HL-60 (cell line): ENCODE measurements at places on chromosomes 4 and X.

- DNase-seq, result peak; percentile 3
Measured at GRCh38 chrX:44989995-44990770, 117.2 kb downstream of the KDM6A start.

GRCh38 chr4:162117051-162117450, 46.7 kb downstream of the FSTL5 start:
- DNase-seq, result no peak

- DNase-seq, result no peak
Measured at GRCh38 chr4:55159851-55160250, 34.5 kb upstream of the KDR start.

- no peak for DNase-seq
Measured at GRCh38 chrX:32673193-32673592, 538.2 kb downstream of the DMD start.

DNA sequence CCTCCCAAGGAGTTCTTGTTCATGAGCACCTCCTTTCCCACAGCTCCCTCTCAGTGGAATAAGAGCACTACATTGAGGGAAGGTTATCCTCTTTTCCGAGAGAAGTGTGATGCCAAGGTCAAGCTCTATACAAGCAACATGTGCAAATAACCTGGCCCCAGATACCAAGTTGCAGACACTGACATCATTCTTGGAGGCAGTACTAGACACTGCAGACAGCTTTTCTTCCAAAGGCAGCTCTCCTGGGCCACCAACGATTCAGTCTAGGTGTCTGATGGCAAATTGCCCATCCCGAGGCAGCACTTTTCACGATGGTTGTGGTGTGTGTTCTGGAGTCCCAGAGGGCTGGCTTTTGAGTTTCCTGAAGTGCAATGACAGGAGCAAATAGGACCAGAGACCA, 384.9 kb downstream of the TLL1 start:
- no peak for DNase-seq

DNA sequence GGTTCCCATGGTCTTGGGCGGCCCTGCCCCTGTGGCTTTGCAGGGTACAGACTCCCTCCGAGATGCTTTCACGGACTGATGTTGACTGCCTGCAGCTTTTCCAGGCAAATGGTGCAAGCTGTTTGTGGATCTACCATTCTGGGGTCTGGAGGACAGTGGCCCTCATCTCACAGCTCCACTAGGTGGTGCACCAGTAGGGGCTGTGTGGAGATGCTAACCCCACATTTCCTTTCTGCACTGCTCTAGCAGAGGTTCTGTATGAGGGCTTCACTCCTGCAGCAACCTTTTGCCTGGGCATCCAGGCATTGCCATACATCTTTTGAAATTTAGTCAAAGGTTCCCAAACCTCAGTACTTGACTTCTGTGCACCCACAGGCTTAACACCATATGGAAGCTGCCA, 176.1 kb downstream of the DCAF12L1 start:
- DNase-seq, result no peak

DNA sequence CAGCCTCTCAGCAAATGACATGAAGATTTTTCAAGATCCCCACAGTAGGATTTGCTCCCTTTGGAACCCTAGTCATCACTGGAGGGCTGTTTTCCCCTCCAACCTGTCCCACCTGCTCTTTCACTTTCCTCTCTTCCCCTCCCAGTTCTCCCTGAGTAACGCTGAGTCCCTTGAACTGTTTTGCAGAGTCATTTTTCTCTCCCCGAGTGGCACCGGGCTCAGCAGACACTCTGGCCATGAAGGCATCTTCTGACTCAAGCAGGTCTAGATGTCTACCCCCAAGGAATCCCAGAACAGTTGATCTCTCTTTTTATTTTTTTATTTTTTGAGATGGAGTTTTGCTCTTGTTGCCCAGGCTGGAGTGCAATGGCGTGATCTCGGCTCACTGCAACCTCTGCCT, 52.2 kb downstream of the HTRA3 start:
- no peak for DNase-seq

DNA sequence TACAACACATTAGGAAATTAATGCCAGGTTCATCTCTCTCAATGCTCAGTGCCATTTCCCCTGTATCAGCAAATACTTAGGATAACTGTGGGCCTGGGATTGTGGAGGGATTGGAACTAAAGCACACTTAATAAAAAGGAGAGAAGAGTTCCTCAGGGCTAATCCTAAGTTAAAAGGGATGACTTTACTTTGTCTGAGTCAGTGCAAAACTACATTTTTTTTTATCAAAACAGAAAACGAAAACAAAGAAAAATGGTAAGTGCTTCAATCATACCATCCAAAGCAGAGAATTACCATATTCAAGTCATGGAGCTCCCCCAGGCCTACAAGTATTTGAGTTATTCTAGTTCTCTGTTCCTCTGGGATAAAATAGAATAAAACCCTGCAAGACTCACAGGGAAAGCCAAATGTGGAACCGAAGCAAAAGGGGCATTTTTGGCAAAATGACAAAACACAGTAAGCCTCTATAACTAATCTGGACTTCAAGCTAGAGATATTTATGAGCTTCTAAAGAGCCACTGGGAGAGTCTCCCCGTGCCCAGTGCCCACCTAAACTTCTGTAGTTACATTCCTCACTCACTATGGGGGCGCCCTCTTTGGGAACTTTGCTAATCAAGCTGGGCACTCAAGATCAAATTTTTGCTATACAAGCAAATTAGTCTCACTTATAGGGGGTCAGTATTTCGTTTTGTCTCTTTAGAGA, 53.4 kb downstream of the PALLD start:
- DNase-seq, result no peak

- no peak for DNase-seq
Measured at GRCh38 chrX:151754047-151754429, 19.5 kb downstream of the CNGA2 start.

- no peak for DNase-seq
Measured at GRCh38 chrX:49862093-49862492, 17.2 kb upstream of the USP27X start.

DNA sequence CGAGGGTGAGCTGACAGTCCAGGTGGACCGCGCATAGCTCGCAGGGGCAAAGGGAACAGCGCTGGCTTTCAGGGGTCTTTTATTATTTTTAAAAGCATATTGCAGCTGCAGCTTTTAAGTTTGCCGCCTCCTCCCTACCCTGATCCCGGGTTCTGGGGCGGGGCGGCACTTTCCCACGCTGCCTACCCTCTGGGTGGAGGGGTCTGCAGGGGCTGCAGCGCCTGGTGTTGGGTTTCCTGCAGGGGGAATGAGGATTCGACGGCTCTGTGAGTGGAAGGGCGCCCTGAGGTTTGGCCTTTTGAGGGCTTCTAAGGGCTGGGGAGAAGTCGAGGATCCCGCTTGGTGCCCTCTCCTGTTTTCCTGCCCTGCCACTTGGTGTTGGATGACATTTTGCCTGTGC, 80.7 kb upstream of the SCML1 start:
- DNase-seq, result no peak

GRCh38 chr4:98710831-98711230, 52.4 kb upstream of the TSPAN5 start:
- no peak for DNase-seq

DNA sequence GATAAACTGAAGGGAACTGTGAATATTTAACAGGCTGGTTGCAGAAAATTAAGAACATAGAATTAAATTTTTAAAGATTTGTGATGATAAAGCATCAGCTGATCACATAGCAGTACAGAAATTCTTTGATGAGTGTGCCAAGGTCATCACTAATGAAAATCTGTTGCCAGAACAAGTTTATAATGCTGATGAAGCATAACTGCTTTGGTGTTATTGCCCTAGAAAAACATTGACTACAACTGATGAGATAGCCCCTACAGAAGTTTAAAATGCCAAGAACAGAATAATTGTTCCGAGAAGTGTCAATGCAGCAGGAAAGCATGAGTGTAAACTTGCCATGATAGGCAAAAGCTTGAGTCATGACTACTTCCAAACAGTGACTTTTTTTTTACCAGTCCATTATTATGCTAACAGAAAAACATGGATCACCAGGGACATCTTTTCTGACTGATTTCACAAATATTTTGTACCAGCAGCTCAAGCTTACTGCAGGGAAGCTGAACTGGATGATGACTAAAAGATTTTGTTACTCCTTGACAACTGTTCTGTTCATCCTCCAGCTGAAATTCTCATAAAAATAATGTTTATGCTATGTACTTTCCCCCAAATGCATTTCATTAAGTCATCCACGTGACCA, 1136.6 kb downstream of the FAT4 start:
- DNase-seq, result no peak

- DNase-seq, result peak; percentile 41
Measured at GRCh38 chr4:24657768-24658617, 73.6 kb upstream of the DHX15 start.

DNA sequence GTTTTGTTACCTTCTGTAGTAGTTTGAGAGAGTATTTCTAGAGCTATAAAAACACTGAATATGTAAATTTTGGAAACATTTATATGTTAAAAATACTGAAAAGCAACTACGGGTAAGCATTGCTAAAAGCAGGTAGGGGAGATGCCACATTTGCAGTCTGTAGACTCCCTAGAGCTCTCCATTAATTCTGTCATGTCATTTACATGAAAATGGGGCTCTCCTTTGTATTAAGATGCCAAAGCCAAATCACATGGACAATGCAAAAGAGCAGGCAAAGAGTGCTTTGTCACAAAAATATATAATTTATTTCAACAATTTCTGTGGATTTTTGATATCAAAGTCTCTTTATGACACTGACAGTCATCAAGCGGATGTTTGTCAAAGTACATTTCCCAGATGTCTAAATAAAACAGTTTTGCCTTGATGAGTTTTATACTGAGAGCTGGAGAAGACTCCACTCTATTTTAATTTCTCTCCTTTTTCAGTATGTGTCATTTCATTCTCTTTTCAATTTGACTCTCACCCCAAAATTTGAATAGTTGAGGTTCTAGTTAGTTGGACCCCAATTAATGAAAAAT, 51.8 kb downstream of the LDB2 start:
- DNase-seq, result no peak

DNA sequence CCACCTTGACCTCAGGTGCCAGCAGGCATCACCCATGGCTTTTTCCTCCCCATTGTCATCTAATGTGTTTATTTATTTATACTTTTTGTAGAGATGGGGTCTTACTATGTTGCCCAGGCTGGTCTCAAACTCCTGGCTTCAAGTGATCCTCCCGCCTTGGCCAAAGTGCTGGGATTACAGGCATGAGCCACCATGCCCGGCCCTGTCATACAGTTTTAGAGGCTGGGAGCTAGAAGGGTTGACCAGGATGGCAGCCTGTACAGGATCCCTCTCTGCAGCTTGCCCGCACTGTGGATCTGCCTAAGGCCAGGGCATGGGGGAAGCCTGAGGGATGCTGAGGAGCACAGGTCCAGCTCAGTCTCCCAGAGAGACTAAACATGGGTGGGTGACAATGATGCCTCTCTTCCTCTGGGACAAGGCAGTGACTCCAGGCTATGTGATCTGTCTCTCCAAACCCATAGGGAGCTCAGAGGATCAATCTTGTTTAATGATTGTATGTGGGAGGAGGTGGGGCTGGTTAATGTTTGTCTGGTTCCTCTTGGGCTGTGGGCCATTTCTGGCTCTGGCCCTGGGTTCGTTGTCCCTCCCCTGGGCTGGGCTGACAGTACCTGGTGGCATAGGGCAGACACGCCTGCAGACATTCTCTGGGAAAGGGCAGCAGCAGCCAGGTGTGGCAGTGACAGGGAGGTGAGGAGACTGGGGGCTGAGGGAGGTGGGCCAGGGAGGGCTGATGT, 8.3 kb upstream of the GJB1 start:
- DNase-seq, result no peak

GRCh38 chrX:149312988-149313387, 192.1 kb downstream of the IDS start:
- no peak for DNase-seq

DNA sequence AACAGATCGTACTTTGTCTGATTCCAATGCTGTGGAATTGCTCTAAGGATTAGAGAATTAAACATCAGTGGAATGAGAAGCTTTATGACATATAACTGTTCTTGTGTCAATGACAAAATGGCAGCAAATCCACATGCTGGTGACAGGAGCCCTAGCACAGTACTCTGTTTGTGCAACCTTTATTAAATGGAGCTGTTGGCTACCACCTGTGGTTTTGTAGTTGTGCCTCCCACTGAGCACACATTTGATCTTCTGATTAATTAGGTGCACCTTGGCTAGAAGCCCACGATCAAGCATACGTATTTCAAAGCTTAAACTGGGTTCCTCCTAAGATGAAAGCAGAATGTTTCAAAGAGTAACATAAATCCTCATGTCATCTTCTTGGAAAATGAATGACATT, 394.0 kb upstream of the IGFBP7 start:
- DNase-seq, result no peak

DNA sequence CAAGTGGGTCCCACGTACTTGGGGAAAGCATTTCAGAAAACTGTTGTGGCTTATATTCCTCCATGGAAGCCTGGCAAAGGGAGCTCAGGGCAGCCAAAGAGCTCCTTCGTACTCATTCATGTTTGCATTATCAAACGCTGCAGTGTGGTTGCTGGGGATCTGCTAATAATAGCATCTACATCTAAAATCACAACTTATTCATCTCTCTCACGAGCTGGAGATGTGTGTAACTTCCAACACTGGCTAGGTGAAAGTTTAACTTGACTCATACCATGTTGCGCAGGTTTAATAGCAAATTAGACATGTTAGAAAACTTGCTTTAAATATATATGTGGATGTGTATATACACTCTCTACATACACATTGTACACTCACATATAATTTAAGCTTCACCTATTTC, 415.1 kb downstream of the AFF2 start:
- no peak for DNase-seq

DNA sequence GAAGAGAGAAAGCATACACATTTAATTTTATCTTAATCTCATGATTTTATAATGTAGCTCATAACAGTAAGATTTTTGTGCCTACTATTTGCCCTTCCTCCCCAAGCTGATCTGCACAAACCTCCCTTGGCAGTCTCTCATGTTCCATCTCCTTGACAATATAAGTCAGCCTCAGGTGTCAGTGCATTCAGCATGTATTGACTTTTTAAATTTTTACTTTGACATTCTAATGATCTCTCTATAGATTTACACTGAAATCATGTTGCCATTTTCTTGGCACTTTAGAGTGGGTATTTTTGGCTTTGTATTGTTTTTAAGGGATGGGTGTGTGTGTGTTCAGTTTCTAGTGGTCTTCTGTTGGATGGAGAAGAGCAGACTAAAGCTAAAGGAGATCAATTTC, 505.3 kb upstream of the CPEB2 start:
- DNase-seq, result no peak

GRCh38 chr4:104457308-104457981, 37.2 kb downstream of the CXXC4 start:
- no peak for DNase-seq

DNA sequence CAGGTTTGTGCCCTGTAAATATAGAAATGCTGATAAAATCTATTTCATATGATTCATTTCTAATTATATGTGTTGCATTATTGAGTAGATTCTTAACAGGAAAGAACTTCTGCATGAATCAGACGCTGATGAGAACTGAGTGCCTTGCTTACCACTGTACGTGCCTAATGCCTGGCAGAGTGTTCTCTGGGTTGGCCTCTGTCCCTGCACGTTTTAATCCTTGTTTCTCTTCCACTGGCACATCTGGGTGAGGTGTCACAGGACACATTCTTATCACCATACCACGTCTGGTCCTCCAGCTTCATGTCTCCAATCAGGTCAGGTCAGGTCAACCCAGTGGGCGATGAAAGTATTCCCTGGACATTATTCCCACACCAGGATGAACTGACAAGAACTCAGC, 53.6 kb downstream of the KLF3 start:
- no peak for DNase-seq

GRCh38 chr4:8221476-8221875, 22.4 kb downstream of the SH3TC1 start:
- DNase-seq, result peak; percentile 80
